ENCODE measurements at places on chromosomes 4 and X.

DNA sequence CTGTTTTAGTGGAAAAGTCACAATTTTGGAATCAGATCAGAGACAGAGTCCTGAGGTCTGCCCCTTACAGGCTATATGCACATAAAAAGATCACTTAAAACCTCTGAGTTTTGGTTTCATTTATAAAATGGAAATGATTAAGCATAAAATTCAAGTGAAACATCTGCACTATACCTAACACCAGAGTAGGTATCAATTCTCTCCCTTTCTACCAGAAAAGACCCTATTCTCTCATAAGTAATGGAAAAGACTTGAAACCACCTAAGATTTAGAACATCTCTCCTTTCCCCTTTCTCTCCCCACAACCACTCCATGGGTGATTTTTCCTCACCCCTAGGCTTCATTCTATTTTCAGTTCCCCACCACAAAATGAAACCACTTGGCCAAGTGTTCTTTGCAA, 907 bp downstream of the LHFPL1 start:
- DNase-seq: no peak

DNA sequence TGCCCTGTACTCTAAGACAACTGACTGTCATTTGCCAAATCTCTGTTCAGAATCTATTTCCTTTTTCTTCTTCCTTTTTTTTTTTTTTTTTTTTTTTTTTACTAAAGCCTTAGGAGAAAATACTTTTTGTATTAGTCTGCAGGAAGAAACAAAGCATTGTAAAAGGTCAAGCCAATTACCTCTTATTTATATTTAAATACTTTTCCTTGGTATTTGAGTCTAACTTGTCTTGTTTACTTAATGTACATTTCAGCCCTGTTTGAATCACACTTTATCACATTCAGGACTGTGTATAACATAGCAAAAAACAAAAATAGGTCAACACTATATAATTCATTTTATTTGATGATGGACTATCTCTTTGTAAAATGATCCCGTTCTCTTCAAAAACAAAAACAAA, 262.2 kb downstream of the RPA4 start:
- no peak for DNase-seq

DNA sequence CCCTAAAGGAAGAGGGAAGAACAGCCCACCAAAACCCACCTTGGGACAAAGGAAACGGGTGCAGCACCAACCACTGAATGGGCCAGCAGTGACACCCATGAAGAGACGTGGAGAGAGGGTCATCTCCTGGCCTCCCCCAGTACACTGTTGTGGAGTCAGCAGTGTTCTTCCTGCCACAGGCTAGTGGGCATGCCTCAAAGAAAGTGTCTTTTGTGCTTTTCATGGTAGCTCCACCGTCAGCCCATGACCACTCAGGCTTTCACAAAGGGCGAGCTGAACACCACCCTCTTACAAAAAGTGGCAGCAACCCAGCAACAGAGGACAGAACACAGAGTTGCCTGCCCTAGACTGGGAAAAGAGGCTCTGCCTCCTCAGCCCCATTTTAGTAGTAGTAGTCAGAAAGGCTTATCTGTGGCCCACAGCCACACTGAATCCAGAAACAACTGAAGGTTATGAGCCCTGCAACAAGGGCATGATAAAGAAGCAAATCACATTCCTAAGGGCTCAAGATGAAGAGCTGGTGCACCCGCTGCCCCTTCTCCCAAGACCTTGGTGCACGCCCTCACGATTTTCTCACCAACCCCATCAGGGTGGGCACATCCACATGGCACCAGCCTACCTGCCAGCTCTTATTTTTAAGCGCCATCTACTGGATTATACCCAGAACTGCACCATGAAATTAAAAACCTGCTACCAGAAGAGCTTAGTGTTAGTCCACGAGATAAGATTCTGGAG, 53.1 kb downstream of the RAB28 start:
- DNase-seq: peak; percentile 28

GRCh38 chr4:185716141-185716551, 95.8 kb downstream of the SORBS2 start:
- DNase-seq: no peak

DNA sequence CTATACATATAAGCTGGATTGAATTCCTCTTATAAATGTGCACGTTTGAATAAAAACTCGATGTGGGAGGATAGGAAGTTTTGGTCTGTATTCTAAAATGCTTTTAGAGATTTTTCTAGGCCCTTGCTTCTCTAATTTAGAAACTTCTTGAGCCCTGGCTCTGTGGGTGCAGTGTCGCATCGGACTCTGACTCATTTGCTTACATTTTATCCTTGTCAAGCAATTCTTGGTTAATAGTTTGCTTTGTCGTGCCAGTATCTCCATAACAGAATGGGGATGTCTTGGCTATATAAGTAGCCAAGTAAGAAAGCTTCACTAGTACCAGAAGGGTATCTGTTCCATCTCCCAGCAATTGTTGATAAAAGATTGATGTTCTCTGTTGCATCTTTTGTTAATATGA, 10.7 kb downstream of the SGMS2 start:
- no peak for DNase-seq

GRCh38 chr4:37689353-37690095, 3.3 kb upstream of the RELL1 start:
- DNase-seq: no peak

DNA sequence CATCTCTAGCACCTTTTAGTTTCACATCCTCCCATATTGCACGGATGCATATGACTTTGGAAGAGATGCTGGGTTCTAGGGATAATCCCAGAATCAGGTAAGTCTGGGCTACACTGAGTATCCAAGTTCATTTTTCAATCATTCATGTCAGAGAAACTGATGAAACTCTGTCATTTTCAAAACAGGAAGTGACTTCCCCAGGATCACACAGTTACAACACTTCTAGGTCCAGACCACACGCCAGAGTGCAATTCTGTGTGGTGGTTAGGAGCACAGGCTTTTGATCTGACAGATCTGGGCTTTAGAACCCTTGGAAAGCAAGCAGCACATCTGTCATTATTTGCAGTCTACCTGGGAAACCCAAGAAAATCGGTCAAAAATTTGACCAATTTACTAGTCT, 52.1 kb upstream of the CDKN2AIP start:
- DNase-seq: no peak

DNA sequence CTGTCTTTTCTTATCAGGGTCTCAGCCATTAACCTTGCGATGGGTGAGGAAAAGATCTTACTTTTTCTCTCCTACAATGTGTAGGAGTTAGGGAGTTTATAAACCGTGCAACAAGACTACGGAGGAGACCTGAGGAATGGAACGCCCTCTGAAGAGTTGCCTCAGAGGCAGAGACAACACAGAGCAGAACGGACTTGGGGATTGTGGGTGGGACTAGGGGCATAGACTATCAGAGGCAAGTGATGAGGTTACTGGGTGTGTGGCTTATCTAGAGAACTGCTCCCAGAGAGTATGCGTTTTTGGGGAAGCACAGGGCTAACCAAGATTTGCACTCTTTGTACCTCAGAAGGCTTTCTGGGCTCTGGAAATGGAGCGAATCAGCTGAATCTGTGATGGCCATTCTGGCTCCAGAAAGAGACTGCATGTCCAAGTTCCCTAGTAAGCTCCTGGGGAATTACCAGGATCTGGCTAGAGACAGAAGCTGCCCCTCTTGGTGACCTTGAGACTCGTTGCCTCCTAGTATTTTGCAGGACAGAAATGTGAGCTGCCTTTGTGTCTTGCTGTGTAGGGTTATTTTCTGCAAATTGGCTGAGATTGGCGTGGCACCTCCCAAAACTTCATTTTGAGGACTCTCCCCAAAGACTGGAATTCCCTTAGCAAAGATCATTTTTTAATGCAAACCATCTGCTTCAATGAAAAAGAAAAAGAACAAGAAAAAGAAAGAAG, 118.9 kb downstream of the ARSF start:
- no peak for DNase-seq

GRCh38 chr4:74159143-74159709, 1.3 kb downstream of the MTHFD2L start:
- peak; percentile 9 for DNase-seq

GRCh38 chr4:111639876-111640275, 505.4 kb upstream of the FAM241A start:
- no peak for DNase-seq

GRCh38 chr4:187903106-187903505, 92.5 kb upstream of the ZFP42 start:
- DNase-seq: no peak

DNA sequence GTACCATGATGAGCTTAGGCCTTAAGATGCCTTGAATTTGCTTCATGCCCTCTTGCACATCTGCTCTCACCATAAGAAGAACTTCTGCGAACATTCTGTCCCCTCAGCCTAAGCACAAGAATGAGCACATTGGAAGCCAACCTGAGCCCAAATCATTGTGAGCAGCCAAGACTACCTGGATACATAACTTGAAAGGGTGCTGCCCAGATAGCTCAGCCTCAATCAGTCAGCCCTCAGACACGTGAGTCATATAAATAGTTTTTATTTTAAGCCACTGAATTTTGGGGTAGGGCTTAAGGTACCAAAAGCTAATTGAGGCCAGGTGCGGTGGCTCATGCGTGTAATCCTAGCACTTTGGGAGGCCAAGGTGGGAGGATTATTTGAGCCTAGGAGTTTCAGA, 27.5 kb upstream of the BBS12 start:
- DNase-seq: no peak

DNA sequence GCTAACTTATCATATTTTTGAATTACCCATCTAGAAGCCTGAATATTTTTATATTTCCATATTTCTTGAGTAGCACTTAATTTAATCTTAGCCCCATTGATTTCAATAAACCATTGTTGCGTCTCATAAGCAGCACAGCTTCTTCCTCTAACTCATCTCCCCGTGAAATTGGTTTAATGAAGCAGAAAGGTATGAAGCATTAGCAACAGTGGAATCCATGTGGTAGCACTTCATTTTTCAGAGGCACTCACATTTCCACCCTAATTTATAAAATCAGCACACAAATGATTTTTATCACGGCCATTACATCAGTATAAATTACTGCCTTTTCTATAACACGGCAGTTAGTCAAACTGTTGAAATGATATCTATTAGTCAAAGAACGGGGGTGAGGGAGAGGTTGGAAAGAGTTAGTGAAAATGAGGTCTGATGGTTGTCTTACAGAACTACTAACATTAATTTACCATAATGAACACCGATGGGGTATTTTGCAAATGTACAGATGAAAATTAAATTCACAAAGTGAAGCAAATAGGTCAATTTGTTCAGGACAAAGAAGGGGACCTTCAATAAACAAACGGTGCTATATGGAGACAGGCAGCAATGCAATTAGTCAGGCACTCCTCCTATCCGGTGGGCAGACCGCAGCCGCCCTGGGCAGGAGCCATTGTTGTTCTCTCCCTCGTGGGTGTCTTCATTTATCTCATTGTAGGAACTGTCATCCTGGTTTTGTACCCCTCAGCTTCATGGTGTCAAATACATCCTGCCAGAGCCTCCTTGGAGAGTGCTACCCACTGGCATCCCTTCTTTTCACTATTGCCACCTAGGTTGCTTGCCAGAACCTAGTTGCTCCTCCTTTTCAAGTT, 205.7 kb downstream of the SOX3 start:
- DNase-seq: no peak

DNA sequence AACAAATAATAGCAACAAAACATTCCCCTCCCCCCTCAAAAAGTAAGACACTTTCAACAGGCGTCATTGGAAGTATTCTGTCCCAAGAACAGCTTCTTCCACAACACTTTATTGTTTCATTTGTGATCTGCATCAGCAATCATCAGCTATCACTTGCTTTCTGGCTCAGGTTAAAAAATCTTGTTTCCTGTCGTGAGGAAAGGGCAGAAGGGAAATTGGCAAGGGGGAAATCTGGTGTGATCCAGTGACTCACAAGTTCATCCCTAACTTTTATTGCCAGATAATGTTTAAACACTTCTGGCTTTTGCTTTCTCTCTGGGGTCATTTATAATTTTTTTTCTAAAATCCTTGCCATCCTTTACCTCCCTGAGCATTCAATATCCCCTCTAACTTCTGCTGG, 247.4 kb upstream of the GIMD1 start:
- no peak for DNase-seq

- no peak for DNase-seq
These were observed 24.0 kb upstream of the XIAP start for GRCh38 chrX:123835661-123836371.

DNA sequence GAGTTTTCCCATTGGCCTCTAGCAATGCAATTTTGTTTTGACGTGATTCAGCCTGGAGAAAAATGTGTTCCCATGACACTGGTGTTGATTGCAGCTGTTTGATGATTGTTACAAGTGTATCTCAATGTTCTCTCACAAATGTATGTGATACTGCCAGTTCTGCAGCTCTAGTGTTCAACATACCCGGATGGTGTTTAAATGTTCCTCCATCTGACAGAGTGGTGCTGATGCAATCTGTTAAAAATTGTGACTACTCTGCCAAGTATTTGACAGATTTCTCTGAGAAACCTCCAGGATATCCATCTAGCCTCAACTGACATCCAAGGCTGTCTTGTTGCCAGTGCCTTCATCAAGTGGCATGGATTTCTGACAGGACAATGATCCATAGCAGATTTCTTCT, 657.2 kb upstream of the DIAPH2 start:
- no peak for DNase-seq

DNA sequence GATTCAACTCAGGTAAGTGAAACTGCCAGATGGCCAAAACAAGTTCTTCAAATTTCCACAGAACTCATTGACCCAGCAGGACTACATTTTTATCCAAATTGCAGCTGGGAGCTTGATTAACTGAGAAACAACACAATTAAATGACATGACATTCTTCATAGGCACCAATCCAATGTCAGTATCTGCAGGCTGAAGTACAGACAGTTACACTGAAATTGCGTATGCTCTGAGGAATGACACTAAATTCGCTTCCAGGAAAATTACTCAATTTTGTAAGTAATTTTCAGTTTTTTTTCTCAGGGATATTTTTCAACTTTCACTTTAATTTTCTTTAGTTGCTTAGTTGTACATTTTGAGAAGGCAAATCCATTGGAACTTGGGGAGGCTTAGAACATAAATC, 4.5 kb downstream of the C1GALT1C1 start:
- no peak for DNase-seq

DNA sequence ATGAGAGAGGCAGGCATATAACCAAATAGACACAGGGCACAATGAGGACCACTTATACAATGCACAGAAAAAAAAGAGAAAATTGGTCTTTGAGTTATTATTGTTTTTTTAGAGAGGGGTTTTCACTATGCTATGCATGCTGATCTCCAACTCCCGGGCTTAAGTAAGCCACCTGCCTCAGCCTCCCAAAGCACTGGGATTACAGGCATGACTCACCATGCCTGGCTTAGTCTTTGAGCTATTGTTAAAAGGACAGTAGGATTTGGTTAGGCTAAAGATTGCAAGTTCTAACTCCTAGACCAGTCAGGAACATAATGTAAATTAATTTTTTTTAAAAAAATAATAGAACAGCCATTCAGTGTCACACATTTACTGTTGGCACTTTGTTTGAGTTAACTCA, 340.1 kb downstream of the GPAT3 start:
- DNase-seq: no peak

GRCh38 chrX:68511255-68511654, 12.4 kb downstream of the YIPF6 start:
- DNase-seq: peak; percentile 61

- peak; percentile 1 for DNase-seq
These were observed 1138.4 kb downstream of the PCDH19 start for GRCh38 chrX:99271641-99272040.

Measured in NAMALWA (cell line).